ENCODE measurements at places on chromosomes 7 and 10.

DNA sequence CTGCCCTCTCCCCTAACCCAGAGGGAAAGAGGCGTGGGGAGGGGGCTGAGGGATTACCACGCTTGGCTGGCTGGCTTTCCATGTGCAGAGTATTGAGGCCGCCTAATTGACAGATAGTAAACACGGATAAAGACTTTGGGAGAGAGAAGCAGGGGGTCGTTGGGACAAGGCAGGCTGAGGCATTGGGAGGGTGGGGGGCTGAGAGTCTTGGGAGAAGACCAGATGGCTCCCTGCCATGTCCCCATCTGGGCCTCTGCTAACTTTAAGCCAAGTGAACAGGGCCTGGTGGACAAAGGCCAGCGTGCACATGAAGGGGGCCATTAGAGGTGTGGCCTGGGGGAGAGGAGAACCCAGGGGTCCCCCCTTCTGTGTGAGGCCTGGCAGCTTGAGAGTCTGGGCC lies 55.4 kb upstream of the MXI1 start:
- DNase-seq = no peak

DNA sequence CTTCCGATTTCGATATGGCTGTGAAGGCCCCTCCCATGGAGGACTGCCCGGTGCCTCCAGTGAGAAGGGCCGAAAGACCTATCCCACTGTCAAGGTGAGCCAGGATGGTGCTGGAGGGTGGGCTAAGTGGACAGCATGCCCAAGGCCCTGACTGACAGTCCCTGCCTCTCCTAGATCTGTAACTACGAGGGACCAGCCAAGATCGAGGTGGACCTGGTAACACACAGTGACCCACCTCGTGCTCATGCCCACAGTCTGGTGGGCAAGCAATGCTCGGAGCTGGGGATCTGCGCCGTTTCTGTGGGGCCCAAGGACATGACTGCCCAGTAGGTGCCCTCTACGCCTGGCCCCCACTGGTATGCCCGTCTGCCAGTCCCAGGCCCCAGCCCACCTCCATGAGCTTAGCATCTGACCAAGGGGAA lies 1.2 kb downstream of the NFKB2 start:
- no peak for DNase-seq

DNA sequence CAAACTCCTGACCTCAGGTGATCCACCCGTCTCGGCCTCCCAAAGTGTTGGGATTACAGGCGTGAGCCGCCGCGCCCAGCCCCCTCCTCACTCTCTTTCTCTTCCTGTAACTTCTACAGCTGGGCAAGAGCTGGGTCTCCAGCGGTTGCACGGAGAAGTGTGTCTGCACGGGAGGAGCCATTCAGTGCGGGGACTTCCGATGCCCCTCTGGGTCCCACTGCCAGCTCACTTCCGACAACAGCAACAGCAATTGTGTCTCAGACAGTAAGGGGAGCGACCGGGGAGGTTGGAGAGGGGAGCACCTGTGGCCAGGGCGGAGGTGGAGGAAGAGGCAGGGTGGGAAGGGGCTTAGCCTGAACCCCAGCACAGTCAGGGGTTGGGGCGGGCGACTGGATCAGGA lies 41.4 kb downstream of the EPHB4 start:
- DNase-seq = no peak

DNA sequence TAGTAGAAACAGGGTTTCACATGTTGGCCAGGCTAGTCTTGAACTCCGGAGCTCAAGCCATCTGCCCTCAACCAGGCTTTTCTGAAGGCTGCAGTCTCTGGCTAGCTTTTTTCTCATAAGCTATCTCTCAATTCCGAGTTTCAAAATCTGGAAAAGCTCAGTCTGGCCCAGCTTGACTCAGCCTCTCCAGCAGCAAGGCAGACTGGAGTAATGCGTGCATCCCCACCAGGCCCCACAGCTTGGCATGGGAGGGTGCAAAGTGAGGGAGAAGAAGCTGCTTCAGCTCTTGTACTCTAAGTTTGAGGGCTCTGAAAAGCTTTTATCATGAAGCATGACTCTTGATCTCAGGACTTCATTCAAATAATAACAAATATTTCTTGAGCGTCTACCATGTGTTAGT lies 4.8 kb downstream of the DHTKD1 start:
- DNase-seq = no peak

- no peak for DNase-seq
Measured at GRCh38 chr7:36862771-36863261, 138.5 kb upstream of the AOAH start.

DNA sequence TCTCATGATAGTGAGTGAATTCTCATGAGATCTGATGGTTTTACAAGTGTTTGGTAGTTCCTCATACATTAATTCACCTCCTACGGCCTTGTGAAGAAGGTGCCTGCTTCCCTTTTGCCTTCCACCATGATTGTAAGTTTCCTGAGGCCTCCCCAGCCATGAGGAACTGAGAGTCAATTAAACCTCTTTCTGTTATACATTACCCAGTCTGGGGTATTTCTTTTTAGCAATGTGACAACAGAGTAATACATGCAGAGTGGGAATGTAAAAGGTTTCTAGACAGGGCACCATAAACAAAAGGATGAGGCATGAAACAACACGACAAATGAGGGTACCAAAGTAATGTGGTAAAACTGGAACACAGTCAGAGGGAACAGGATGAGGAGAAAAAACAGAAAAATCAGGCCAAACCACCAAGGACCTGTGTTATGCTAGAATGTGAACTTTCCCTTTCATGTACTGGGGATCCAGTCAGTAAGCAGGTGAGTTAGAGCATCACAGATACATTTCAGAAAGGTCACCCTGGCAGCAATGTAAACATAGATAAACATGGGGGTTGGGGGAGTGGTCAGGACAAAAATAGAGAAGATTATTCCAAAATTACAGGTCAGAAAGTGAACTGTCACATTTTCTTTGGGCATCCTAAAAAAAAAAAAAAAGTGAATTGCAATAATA lies 31.9 kb downstream of the ANKRD26 start:
- DNase-seq = no peak

- no peak for DNase-seq
Measured at GRCh38 chr7:17038783-17039170, 157.0 kb upstream of the AGR3 start.

- DNase-seq = no peak
Measured at GRCh38 chr10:2011106-2011716, 273.9 kb upstream of the ADARB2 start.

Measured in thoracic aorta (tissue), 2 donors.